ENCODE measurements at places on chromosomes 3 and 15. TPM values are rescaled to one million over a fixed set of nuclear protein-coding genes. Genes with fewer than 3 reads are reported as not detected.

DNA sequence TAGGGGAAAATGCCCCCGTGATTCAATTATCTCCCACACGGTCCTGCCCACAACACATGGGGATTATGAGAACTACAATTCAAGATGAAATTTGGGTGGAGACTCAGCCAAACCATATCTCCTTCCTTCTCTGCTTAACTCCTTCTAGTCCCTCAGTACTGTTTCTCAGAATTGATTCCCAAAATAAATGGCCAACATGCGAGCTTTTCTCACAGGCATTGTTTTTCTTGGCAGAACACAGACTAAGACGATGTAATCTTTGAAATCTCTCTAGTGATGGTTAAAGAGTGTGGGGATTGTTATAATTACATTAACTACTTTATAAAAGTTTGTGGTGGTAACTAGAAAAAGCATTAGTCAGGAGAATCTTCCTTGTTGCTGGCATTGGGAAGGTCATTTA lies 366.5 kb downstream of the LPP start:
- DNase-seq, result no peak

- DNase-seq, result peak; percentile 90
Measured at GRCh38 chr3:115790759-115791158, 167.4 kb downstream of the GAP43 start.

DNA sequence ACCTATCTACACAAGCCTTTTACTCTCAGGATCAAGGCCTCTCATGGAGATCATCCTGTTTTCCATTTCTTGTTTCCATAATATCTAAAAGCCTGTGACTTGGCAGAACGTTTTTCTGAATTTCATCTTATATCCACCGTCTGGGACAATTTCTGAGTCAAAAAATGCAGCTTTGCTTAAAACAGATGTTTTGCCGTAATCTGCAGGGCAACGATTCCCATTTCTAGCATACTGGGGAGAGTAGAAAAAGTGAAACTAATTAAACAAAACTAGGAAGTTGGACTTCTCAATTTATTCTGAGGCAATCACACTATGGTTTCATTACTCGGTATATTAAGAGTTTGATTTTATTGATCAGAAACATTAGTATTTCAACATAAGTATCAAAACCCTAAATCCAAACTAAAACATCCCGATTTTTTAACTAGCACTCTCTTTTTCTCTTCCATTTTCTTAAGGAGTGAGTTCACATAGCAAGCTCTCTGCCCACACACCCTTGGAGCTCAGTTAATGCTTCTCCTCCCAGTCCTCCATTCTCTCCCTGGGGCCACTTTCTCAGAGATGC lies 33.6 kb downstream of the SPATA12 start:
- DNase-seq, result no peak

DNA sequence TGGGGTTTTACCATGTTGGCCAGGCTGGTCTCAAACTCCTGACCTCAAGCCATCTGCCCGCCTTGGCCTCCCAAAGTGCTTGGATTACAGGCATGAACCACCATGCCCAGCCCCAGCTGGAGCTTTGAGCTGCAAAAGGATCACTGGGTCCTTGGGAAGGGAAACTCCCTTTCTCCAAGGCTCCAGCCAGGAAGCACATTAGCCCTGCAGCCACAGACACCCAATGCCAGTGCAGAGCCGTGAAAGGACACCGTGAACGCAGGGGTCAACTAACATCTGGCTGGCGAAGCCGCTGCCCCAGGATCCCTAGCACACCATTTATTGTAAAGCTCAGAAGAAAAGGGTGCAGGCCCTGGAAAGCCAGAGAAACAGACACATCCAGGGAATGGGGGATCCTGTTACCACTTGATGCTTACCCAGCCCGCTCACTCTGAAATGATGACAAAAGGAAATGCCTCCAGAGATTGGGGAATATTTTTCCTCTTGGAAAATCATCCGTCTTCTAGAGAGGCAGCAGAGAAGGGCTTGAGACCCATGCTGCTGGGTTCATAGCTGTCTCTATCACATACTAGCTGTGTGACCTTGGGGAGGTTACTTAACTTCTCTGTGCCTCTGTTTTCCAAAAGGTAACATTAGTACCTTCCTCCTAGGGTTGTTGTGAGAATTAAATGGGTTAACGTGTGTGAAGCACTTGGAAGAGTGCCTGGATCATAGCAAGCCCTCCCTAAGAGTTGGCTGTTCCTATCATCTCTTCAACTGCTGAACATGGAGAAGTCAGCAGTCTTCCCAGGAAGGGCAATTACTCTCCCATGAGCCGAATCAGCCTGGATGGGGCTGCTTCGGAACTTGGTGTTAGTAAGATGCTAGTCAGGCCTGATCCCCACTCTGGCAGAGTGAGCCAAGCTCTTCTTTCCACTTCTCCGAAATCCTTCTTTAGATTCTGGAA lies 40.8 kb downstream of the LMCD1 start:
- no peak for DNase-seq

- DNase-seq, result no peak
Measured at GRCh38 chr15:57427367-57427821, 51.1 kb downstream of the CGNL1 start.

GRCh38 chr3:194682189-194682693 lies 3.4 kb upstream of the FAM43A start:
- DNase-seq, result no peak

DNA sequence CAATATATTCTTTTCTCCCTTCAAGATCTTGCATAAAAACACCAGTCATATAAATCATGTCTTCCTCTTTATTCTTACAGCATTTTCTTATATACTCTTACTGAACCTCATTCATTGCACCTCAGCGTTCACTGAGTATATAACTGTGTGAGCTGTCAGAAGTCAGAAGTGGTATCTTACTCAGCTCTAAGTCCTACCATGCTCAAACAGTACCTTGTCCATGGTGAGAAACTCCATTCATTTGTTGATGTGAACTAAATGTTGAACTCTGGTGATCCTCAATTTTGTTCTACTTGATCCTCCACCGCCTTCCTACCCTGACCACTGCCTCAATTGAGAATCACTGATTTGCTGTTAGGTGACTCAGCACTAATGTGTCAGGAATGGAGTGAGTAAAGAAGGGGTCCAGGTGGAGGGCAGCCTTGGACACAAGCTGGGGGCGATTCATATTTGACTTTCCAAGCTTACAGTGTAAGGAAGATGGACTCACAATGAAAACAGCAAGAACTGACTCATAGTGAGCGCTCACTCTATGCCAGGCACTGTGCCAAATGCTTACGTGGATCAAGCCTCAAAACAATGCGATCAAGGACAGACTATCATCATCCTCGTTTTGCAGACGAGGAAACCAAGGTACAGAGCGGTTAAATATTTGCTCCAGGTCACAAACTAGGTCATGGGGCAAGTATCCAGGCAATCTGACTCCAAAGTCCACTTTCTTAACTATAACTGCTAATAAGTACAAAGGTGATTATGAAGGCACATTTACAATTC lies 13.5 kb upstream of the ZFYVE19 start:
- DNase-seq, result peak; percentile 83

GRCh38 chr3:16266714-16267113 lies 1.7 kb downstream of the OXNAD1 start:
- DNase-seq, result no peak

DNA sequence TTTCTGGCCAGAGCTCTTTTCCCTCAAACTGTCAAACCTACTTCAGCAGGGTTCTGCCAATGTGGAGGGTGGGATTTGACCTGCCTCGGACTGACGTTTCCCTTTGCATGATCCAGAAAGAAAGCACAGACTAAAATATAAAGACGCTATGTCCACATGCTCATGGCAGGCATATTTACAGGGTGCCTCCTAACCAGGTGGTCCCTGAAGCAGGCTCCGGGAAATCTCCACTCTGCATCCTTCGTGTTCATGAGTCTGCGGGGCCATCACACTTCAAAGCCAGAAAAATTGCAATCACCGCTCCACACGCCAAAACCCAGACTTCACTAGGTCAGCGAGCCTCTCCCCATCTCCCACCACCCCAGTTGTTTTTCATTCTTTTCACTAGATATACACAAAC lies 143.3 kb upstream of the IGF1R start:
- no peak for DNase-seq

DNA sequence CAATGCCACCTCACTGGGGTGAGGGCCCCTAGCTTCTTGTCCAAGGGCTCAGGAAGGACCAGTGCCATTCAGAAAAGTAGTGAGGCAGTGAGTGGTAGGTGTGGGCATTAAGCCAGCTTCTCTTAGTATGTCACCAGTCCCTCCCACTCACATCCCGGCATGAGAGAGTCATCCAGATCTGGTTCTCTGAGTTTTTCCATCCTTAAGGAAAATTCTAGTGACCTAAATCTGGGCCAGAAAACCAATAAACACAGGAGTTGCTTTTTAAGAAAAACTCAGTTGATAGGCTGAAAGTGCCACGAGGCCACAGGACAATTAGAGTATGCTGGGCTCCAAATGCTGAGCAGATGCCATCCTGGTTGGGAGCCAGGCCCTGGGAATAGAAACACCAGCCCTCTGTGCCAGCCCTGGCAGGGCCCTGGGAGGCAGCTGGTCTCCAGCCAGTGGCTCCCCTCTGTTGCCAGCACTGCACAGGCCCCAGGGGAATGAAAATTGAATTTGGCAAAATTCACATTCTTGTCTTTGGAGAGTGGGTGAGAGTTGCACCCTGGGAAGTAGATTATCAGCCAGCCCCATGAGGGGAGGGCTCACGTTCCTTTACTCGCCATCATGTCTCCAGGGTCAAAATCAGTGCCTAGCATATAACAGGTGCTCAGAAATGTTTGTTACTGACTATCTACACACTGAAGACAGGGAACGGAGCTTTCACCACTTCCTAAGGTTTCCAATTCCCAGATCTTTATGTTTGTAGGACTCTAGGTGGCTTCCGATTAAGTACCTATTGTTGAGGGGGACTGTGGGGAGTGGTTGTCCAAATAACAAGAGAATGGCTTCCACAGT lies 52.8 kb downstream of the FAM43A start:
- no peak for DNase-seq

GRCh38 chr15:59473226-59473625 lies 35.2 kb downstream of the FAM81A start:
- no peak for DNase-seq

- DNase-seq, result no peak
Measured at GRCh38 chr15:40691737-40692136, 3.2 kb upstream of the RAD51 start.

- no peak for DNase-seq
Measured at GRCh38 chr3:106139826-106140225, 271.0 kb upstream of the CBLB start.

DNA sequence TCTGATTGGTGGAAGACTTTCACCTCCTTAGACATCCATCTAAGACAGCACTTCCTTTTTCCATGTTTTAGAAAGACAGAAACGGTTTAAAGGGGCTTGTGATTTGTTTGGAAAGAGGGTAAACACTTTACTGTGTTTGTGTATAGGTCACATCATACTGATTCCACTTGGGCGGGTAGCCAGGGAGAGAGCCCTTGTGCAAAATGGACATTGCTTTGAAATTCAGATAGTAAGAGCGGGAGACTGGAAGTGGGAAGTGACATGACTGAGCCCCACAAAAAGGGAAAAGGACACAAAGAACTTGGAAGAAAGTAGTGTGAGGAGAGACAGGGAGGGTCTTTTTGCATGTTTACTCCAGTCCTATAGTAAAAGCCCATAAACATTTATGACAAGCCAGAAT lies 195.6 kb upstream of the CNTN4 start:
- no peak for DNase-seq

GRCh38 chr3:171654809-171655208 lies 155.5 kb downstream of the PLD1 start:
- DNase-seq, result no peak

DNA sequence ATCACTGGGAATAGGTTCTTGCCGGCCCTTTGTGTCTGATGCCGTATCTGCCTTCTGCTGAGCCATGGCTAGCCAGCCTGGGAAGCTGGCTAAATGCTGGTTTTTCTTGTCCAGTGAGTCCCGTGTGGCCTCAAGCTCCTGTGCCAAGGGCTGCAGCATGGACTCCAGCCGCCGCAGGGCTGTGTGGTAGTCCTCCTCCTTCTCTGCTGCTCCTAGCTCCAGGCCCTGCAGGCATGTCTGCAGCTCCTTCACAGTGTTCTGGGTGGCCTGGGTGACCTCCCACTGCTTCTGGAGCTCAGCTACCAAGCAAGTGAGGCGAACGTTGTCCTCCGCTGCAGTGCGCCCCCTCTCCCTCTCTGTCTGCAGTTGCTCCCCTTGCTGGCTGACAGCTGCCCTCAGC lies 24.9 kb downstream of the CXCR6 start:
- DNase-seq, result no peak

- no peak for DNase-seq
Measured at GRCh38 chr3:166799-167198, 29.8 kb upstream of the CHL1 start.

DNA sequence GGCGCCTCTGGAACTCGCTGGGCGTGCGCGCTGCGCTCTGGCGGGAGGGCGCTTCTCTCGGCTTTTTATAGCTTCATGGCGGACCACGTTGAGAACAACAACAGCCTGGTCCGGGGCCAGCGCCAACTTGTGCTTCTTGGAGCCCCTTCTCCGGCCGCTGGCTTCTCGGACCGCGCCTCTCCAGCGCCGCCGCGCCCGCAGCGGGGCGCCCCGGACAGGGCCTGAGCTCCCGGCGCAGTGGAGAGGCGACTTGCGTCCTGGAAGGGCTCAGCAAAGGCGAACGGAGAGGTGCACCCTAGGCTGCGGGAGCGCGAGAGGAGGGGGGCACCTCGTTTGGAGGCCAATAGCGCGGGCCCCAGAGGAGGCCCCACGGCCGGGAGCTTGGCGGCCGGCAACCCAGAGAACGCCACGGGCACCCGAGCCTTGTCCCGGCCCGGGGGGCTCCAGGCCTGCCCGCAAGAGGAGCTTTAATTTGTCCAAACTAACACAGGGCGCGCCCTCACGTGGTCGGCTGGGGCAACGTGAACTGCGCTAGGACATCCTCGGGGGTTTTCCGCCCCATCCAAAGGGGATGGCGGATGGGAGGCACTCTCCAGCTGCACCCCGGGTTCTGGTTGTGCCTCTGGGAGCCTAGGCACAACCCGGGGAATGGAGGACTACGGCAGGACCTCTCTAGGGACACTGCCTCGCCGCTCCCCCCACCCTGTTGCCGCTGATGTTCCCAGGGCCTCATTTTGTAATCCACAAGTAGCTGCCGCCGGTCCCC lies 37.8 kb downstream of the HMCES start:
- no peak for DNase-seq

GRCh38 chr3:114331710-114332109 lies 37.9 kb downstream of the TIGIT start:
- DNase-seq, result no peak

GRCh38 chr15:74208901-74209559 lies 6.4 kb upstream of the STRA6 start:
- DNase-seq, result no peak

DNA sequence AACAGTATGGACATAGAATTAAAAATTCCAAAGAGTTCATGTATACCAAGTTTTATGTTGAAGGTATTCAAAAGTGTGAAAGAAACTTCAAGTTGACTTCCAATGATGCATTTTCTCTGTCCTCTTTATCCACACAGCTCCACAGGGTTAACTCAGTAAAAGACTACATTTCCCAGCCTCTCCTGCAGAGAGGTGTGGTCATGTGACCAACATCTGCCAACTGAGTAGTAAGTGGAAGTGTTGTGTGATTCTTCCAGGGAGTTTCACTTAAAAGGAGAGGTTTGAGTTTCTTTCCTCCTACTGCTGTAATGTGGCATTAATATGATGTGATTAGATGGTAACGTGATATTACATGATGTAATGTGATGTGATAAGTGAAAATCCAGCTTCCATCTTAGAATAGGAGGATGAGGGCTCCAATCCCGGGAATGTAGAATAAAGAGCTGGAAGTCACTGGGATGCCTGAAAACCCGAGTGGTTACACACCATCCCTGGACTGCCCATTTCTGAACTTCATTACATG lies 280.6 kb downstream of the ARRDC4 start:
- DNase-seq, result no peak

NUP210 gene
- total RNA-seq, result 36.8 TPM

GPX1 gene
- total RNA-seq, result 102 TPM

OXTR gene
- total RNA-seq, result 2.7 TPM

WDR48 gene
- 15.7 TPM for total RNA-seq
